ENCODE measurements at places on chromosomes 3 and 15.

GRCh38 chr3:94607778-94608177, 544.9 kb downstream of the NSUN3 start:
- no peak for DNase-seq

DNA sequence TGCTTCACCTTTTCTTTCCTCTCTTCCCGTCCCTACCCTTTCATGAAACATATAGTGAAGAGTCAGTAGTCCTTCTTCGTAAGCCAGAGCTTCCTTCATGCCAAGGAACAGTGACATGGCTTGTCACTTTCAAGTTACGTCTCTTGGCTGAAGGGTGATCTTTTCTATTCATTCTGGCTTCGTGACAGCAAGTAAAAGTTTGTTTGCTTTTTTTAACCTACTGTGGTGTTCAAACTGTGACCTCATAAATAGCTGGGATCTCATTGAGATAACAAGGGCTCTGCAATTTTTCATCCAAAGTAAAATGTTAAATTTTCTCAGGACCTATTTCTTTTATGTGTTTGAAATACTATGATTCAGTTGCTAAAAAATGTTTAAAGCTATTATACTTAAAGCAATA, 10.5 kb downstream of the CDIN1 start:
- DNase-seq, result no peak

DNA sequence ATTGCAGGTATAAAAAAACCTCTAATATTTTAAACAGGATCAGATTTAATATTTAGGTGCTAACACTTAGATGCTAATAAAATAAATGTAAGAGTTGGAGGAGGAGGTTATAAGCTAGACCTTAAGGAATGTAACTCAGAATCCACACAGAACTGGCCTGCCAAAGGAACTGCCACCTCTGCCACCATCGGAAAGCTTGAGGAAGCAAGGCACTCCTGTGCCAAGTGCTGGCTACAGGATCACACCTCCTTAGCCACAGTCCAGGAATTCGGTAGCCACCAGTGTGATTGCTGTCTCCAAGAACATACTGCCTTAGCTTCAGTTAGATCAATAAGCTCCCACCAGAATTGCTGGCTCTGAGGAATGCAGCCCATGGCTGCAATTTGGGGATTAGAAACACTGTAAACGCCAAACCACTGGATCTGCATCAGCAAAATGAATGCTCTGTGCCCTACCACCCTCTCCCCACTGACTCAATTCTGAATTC, 58.0 kb downstream of the FRMD5 start:
- DNase-seq, result no peak

GRCh38 chr15:32844118-32844711, 126.4 kb downstream of the GREM1 start:
- no peak for DNase-seq
